ENCODE measurements at places on chromosomes 1 and 21. TPM values are rescaled to one million over a fixed set of nuclear protein-coding genes. Genes with fewer than 3 reads are reported as not detected.

GJA9 gene
- not detected for polyA plus RNA-seq

LAPTM5 gene
- 0.36 TPM for polyA plus RNA-seq

ITGB3BP gene
- 25.3 TPM for polyA plus RNA-seq

HEATR1 gene
- polyA plus RNA-seq, result 14.2 TPM

MYOC gene
- polyA plus RNA-seq, result not detected

TTC24 gene
- not detected for polyA plus RNA-seq

ILDR2 gene
- polyA plus RNA-seq, result not detected

PLA2G2D gene
- not detected for polyA plus RNA-seq

BRDT gene
- polyA plus RNA-seq, result not detected

TMEM81 gene
- polyA plus RNA-seq, result 0.75 TPM

RAB25 gene
- polyA plus RNA-seq, result not detected

SPATA46 gene
- polyA plus RNA-seq, result not detected

DLGAP3 gene
- polyA plus RNA-seq, result not detected

MAN1C1 gene
- 0.29 TPM for polyA plus RNA-seq

YBEY gene
- polyA plus RNA-seq, result 19.1 TPM

CR2 gene
- polyA plus RNA-seq, result not detected

TOMM40L gene
- 5.8 TPM for polyA plus RNA-seq

Data from GM23248 (cell line).